NCI-H460 (cell line): ENCODE measurements at places on chromosomes 16 and 17.
A peak's percentile ranks its signal among the peaks of the same experiment; 100 is the strongest.

GRCh38 chr17:12656354-12656753 lies 9.3 kb upstream of the MYOCD start:
- no peak for DNase-seq

GRCh38 chr16:80517846-80518245 lies 22.9 kb upstream of the DYNLRB2 start:
- DNase-seq, result no peak

DNA sequence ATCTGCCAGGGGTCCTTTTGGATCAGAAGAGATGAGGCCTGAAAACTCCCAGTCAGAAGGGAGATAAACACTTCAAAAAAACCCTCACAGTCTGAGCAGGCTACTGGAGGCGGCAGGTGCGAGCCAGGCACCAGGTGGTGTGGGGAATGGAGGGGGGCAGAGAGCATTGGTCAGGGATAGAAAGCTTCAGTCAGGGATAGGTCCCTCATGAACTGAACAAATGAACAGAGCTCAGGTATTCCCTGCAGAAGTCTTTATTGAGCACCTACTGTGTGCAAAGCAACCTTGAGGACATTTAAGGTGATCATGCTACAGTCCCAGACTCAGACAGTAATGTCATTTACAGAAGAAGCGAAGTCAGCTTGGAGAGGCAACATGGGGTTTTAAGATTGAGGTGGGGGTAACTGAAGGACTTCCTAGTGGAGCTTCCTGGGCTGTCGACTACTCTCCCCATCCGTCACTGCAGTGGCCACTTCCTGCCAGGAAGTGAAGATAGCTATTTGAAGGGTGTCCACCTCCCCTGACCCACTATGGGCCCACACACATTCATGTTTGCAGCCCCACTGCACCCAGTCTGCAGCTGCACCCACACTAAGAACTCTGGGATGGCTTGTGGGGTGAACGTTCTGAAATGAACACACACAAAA lies 3.2 kb downstream of the KIFC3 start:
- DNase-seq, result no peak

- no peak for DNase-seq
Observed at GRCh38 chr17:40319651-40320540, 10.9 kb downstream of the RARA start.

DNA sequence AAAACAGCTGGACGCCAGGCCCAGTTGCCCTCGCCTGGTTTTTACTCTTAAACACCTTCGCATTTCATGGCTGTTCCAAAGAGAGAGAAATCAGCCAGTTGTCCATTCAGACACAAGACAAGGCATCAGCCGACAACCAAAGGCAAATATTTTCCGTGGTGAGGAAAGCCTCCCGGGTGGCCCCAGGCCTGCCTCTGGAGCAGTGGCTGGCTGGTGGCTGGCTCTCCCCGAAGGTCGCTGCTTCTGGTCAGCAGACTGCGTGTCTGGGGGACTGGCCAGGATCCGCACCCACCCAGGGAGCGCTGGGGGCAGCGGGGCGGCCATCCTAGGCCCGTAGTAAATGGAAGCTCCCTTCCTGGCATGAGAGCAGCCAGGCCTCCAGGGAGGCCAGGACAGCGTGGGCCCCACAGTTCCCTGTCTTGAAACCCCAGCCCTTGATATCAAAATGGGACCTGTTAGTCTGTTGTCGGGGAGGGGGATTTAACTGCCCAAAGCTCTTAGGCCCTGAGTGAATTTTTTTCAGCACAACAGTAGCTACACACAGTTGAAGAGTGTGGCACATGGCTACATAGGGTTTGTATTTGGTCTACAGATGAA lies 57.7 kb downstream of the SREBF1 start:
- no peak for DNase-seq

- no peak for DNase-seq
Observed at GRCh38 chr16:48911700-48912099, 301.7 kb upstream of the N4BP1 start.

GRCh38 chr17:28675490-28675889 lies 13.5 kb downstream of the SUPT6H start:
- DNase-seq, result no peak

- DNase-seq, result no peak
Observed at GRCh38 chr16:27313422-27314160, at the start of gene IL4R. Gene IL4R, plus strand, starts transcription at chr16:27313974. Its CDS starts 26,230 bp downstream, at chr16:27340204.

DNA sequence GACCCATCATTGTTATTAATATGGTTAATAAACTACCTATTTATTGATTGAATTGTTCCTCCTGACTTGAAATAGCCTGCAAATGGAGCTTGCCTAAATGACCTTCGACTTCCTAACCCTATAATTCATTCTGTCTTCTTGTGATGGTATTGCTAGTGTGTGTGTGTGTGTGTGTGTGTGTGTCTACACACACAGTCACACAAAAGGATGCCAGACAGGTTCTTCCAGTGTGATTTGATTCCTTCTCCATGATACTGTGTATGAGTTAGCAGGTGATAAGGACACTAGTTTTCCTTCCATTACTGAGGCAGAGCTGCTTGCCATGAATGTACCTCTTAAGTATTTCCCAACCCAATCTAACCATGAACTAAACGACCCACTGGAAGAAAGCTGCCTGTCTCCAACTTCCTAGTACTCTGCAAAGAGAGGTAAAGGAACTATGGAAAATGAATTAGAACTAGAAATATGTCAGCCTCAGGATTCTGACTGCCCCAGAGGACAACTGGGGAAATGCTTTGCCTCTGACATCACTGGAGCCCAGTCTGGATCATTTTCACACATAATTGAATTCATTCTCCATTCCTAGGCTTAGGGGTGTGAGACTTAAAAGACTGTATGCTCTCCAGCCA lies 3.5 kb upstream of the CDC6 start:
- DNase-seq, result no peak

DNA sequence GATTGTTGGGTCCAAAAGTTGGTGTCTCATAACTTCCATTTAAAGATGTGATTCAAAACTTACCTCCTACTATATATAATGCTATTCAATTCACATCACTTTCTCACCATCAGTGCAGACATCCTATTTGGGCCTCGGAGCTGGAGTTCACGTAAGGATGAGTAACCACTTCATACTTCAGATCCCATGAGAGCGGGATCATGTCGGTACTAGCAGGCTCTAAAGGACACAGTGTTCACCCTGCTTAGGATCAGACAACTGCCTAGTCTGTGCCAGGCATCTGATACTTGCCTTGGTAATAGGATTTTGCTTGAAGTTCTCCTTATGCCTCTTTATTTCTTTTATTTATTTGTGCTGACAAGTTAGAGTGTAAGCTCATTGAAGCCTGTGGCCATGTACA lies 39.5 kb downstream of the RBFOX1 start:
- DNase-seq, result no peak

- DNase-seq, result no peak
Observed at GRCh38 chr16:88983771-88984687, 7.0 kb upstream of the CBFA2T3 start.

- no peak for DNase-seq
Observed at GRCh38 chr17:5978496-5978895, 91.7 kb upstream of the WSCD1 start.

DNA sequence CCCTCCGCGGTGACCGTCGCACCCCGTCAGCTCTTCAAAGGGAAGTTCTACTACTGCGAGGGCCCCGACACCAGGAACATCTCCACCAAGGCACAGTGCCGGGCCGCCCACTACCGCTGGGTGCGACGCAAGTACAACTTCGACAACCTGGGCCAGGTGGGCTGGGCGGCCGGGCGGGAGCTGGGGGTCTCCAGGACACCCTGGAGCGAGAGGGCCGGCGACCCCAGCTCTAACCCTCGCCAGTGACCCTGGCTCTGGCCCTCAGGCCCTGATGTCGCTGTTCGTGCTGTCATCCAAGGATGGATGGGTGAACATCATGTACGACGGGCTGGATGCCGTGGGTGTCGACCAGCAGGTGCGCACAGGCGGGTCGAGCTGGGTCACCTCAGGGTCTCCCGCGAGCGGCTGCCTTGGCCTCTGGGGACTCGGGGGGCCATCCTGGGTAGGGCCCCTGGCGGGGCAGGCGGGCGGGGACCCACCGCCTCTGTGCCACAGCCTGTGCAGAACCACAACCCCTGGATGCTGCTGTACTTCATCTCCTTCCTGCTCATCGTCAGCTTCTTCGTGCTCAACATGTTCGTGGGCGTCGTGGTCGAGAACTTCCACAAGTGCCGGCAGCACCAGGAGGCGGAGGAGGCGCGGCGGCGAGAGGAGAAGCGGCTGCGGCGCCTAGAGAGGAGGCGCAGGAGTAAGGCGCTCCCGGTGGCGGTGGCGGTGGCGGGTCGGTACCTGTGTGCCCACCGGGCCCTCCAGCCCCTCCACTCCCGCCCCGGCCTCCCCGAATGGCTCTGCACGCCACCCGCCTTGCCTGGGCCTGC lies 13.4 kb downstream of the TPSG1 start:
- DNase-seq, result no peak

DNA sequence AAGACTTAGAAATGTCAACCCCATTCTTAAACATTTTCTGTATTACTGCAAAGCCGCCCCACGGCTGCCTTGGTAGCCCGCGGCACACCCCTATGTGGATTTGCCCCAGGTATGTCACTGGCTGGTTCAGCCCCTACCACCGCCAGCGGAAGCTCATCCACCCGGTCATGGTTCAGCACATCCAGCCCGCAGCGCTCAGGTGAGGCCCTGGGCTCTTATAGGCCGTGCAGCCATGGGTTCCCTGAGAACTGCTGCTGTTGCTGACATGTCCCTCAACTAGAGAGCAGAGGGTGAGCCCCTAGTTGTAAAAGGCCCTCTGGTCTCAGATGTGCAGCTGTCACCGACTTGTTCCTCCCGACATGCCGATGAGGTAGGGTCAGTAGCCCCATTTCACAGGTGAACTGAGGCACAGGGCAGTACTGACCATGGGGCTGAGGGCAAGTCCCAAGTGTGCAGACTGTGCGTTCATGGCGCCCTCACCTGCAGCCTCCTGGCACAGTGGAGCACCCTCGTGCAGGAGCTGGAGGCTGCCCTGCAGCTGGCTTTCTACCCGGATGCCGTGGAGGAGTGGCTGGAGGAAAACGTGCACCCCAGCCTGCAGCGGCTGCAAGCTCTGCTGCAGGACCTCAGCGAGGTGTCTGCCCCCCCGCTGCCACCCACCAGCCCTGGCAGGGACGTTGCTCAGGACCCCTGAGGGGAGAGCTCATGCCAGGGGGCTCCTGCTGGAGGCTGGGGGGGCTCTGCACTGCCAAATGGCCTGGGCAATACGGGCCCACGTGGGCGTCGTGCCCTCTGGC lies 8.7 kb downstream of the CYBC1 start:
- no peak for DNase-seq

DNA sequence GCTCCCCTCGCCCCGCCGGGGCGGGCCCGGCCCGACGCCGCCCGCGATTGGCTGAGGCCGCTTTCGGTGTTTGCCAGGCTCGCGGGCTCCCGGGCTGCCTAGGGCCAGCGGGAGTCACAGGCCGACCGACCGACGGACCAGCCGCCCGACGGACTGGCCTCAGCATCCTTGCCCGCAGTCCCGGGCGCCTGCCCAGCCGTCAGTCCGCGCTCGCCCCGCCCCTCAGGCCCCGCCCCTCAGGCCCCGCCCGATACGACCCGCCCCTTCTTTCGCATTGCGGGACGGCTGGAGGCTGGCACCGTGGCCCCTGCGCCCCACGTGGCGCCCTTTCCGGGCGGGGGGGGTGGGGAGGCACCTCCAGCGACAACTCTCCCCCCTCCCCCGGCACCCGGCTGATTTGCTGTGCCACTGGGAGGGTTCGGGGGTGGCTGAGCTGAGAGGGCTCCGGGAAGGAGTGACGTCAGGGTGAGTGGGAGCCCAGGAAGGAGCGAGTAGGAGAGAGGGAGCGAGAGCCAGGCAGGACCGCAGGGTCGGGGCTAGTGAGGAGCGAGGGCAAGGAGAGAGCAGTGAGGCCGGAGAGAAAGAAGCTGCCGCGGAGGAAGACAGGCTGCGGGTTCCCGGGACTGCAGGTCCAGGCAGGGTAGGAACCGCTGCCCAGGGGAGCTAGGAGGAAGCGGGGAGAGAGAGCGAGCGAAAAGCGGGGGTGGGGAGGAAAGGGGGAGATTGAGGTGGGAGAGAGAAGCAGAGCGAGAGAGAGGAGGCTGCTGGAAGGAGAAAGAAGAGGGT lies at the start of gene ASPHD1:
Gene ASPHD1, plus strand, starts transcription at position 387 of the 786 bp plus-strand sequence. CDS start 484 bp downstream, outside the sequence.
- DNase-seq, result peak; percentile 64

DNA sequence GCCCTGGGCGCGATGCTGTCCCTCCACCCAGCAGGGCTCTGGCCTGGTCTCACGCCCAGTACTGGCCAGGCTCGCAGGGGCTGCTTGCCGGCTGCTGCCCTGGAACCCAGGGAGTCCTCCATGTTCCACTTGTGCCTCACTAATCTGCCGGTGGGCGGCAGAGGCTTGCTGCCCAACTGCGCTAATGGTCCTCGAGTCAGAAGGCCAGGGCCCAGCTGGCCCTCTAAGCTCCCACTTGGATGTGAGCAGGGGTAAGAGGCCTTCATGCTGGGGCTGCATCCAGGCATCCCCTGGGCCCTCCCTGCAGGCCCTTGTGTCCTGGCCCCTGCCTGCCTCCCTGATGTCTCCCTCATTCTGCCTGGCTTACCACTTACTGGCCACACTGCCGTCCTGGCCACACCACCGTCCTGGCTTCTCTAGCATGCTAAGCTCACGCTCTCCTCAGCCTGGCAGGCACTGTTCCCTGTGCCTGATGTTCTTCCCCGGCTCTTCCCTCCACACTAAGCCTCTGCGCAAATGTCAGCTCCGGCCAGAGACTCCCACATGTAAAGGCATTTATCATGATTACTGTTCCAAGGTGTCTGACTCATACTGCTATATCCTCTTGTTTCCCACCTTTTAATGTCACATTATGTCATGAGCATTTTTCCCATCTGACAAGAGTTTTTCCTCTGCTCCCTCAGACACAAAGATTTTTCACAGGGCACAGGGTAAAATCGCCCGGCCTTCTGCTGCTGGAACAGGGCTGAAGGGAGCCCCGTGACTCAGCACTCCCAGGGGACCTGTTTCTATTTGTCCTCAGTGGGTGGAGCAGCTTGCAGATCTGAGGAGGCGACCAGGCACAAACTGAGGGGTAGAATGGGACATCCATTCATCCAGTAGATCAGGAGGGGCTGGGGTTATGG lies 15.9 kb downstream of the B9D1 start:
- DNase-seq, result peak; percentile 94

DNA sequence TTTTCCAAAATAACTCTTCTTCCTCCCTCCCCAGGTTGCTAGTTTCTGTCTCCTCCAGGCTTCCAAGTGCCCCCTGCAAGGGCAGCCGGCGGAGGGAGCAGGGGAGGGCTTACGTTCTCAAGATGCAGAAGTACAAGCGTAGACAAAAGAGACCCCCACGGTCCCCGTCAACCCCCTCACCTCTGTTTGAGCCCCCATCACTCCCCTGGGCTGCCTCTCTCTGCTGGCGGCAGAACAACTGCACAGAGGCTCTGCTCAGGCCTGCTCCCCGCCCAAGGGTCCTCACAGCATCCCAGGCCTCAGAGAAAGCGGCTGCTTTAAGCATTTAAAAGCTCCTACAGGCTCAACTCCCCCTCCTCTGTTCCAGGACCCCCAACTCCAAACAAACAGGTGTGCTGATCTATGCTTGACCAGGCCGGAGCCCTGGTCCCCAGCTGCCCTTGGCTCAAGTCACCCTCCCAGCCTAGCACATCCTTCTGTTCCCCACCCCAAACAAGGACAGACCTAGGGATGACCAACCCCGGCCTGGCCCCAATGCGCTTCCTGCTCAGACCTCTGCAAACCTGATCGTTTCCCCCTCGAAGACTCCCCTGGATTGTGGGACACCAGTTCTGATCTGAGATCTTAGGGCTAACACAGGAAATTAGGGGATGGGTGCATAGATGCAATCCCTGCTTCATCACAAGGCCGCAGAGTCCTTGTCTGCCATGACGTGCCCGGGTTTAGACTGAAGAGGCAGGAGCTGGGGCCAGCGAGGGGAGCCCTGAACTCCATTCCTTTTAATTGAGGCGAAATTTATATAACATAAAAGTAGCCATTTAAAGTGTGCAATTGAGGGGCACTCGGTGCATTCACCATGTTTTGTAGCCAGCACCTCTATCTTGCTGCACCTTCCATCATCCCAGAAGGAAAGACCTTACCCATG lies 17.2 kb upstream of the RBFOX3 start:
- no peak for DNase-seq

GRCh38 chr17:3969963-3970362 lies 5.7 kb upstream of the ATP2A3 start:
- no peak for DNase-seq
